ENCODE measurements at places on chromosomes 3 and 15.
A peak's percentile ranks its signal among the peaks of the same experiment; 100 is the strongest.

DNA sequence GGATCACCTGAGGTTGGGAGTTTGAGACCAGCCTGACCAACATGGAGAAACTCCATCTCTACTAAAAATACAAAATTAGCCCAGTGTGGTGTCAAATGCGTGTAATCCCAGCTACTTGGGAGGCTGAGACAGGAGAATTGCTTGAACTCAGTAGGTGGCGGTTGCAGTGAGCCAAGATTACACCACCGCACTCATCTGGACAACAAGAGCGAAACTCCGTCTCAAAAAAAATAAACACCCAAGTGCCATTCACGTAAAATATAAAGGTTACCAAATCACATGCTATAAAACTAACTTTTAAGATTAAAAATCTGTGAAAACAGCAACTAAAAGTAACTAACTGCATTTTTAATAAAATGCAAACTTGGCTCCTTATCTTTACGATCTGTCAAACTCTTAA, 8.9 kb downstream of the TRIM59 start:
- no peaks in the 10 kb centered on the region for H3K27me3 ChIP-seq
- peaks cover 15% of the 10 kb centered on the region for H3K36me3 ChIP-seq
- no peak overlapping the region for H3K4me3 ChIP-seq
- H3K27ac ChIP-seq = no peak overlapping the region
- no peak for DNase-seq
- no peaks in the 10 kb centered on the region for H3K4me1 ChIP-seq

GRCh38 chr3:64533617-64534317, 154.0 kb downstream of the ADAMTS9 start:
- DNase-seq = peak; percentile 90
- H3K27me3 ChIP-seq = peaks cover 9% of the 10 kb centered on the region
- no peaks in the 10 kb centered on the region for H3K36me3 ChIP-seq
- no peaks in the 10 kb centered on the region for H3K4me1 ChIP-seq
- H3K27ac ChIP-seq = no peak overlapping the region
- no peak overlapping the region for H3K4me3 ChIP-seq

- no peak overlapping the region for H3K4me3 ChIP-seq
- DNase-seq = no peak
- H3K27me3 ChIP-seq = no peaks in the 10 kb centered on the region
- no peaks in the 10 kb centered on the region for H3K4me1 ChIP-seq
Observed at GRCh38 chr3:111246967-111247760, 175.5 kb downstream of the NECTIN3 start.

DNA sequence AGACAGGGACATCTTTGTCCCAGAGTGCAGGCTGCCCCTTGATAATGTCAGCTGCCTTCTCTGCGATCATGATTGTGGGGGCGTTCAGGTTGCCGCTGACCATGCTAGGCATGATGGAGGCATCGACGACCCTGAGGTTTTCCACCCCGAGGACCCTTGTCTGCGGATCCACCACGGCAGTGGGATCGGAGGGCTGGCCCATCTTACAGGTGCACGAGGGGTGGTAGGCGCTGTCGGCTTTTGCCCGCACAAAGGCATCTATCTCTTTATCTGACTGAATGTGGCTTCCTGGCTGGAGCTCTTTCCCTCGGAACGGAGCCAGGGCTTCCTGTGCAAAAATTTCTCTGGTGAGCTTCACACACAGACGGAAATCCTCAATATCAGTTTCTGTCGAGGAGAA, 28.4 kb downstream of the CHDH start:
- no peak overlapping the region for H3K27ac ChIP-seq
- H3K4me3 ChIP-seq = no peak overlapping the region
- H3K36me3 ChIP-seq = peaks cover 15% of the 10 kb centered on the region

GRCh38 chr15:100565591-100565990, 36.4 kb downstream of the LINS1 start:
- H3K4me1 ChIP-seq = no peaks in the 10 kb centered on the region
- H3K27me3 ChIP-seq = no peaks in the 10 kb centered on the region
- no peak overlapping the region for H3K27ac ChIP-seq
- no peak overlapping the region for H3K4me3 ChIP-seq

DNA sequence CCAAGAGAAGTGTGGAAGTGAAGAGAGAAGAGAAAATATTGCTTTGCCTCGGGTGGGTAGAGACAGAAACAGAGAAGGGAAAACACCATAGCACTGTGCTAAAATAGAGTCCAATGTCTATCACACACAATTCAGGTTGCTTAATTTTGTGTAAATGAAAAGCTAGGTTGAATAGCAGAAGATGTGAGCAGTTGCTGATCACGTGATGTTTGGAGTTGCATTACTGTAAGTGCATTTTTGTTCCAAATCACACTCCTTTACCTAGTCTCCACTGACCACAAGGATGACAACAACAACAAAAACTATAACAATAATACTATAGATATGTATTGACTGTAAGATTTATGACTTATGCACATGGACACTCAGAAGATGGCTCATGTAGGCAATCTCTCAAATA, 683.2 kb downstream of the AGBL1 start:
- no peak for DNase-seq
- no peak overlapping the region for H3K27ac ChIP-seq
- H3K36me3 ChIP-seq = no peaks in the 10 kb centered on the region
- no peak overlapping the region for H3K4me3 ChIP-seq
- no peaks in the 10 kb centered on the region for H3K4me1 ChIP-seq

DNA sequence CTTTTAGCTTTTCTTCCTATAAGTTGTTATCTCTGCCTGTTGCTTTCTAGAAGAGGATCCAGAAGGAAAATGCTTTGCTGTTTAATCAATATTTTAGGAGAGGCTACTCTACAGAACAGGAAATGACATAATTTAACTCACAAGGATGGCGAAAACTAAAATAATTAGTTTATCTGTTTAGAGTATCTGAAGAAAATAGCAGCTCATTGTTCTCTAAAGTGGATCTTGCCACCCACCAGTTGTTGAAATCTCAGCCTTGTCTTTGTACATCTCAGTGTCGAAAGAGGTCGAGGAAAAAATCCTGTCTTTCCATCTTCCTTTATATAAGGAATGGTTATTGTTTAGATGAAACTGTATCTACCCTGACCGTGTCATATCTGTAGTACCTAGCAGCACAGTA, 126.6 kb downstream of the ZNF609 start:
- no peaks in the 10 kb centered on the region for H3K36me3 ChIP-seq
- DNase-seq = no peak
- no peak overlapping the region for H3K27ac ChIP-seq
- no peaks in the 10 kb centered on the region for H3K27me3 ChIP-seq
- no peak overlapping the region for H3K4me3 ChIP-seq

- H3K4me3 ChIP-seq = no peak overlapping the region
- H3K27me3 ChIP-seq = no peaks in the 10 kb centered on the region
- no peak overlapping the region for H3K27ac ChIP-seq
- no peak for DNase-seq
Observed at GRCh38 chr3:194439881-194440550, 41.0 kb upstream of the GP5 start.

- no peaks in the 10 kb centered on the region for H3K27me3 ChIP-seq
- H3K4me1 ChIP-seq = peaks cover 2% of the 10 kb centered on the region
- no peak overlapping the region for H3K27ac ChIP-seq
- no peak for DNase-seq
- no peaks in the 10 kb centered on the region for H3K36me3 ChIP-seq
Observed at GRCh38 chr3:9108876-9109567, 140.4 kb downstream of the SRGAP3 start.

GRCh38 chr15:55589287-55589686, 1.1 kb upstream of the PYGO1 start:
- no peak overlapping the region for H3K27ac ChIP-seq
- no peak for DNase-seq
- H3K36me3 ChIP-seq = no peaks in the 10 kb centered on the region
- H3K4me1 ChIP-seq = no peaks in the 10 kb centered on the region
- H3K4me3 ChIP-seq = no peak overlapping the region

DNA sequence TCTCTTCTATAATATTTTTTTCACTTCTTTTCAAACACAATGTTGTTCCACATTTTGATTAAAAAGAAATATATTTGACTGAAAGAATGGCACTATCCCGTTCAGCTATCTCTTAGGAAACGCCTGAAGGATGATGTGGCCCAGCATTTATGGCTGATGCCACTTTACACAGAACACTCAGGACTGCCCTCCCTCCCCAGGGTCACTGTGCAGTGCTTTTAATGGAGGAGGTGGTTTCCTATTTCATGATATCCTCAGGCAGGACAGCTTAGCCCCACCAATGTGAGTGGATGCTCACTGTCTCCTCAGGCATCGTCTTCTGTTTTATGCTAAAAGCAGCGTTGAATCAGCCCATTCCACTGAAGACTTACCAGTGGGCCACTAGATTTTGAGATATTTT, 135.9 kb downstream of the KCNAB1 start:
- no peaks in the 10 kb centered on the region for H3K36me3 ChIP-seq
- H3K27ac ChIP-seq = no peak overlapping the region
- H3K4me1 ChIP-seq = no peaks in the 10 kb centered on the region
- H3K4me3 ChIP-seq = no peak overlapping the region

DNA sequence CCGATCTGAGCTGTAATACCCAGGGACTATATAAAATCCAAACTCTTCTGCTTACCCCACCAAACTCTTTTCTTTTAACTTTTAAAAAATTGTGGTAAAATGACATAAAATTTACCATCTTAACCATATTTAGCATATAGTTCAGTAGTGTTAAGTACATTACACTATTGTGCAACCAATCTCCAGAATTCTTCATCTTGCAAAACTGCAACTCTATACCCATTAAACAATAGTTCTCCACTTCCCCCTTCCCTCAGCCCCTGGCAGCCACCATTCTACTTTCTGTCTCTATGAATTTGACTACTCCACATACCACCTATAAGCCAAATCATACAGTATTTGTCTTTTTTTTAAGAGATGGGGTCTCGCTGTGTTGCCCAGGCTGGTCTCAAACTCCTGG, 38.7 kb downstream of the SENP8 start:
- no peak for DNase-seq
- no peaks in the 10 kb centered on the region for H3K27me3 ChIP-seq
- no peaks in the 10 kb centered on the region for H3K4me1 ChIP-seq
- no peaks in the 10 kb centered on the region for H3K36me3 ChIP-seq
- no peak overlapping the region for H3K4me3 ChIP-seq
- no peak overlapping the region for H3K27ac ChIP-seq

DNA sequence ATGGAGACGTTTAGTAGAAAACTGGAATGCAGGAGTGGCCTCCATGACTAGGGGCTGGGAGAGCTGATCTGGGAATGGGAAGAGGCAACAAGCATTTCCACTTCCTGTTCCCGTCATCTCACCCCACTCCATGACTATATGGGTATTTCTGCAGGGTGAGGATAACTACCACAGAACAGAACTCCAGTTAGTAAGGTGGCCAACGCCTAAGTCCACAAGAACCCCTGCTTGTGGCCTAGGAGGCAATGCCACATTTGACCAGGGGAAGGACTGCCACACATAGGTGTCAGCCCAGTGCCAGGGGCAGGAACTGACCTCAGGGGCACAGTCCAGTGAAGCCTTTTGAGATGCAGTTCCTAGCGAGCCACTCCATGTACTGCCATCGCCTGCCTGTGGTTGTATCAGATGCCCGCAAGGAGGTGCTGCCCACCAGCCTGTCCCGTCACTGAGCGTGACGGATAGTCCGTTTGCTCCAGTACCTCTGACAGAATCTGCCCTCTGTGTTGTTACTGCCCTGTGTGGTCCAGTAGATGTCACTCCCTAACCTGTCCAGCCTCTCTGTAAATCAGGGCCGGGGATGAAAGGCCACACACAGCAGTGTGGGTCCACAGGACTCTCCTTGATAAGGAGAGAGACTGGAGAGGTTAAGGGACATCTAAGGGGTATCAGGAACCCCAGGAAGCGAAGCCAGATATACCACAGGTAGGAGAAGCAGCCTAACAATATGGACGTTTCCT, 3.5 kb upstream of the MTFMT start:
- H3K27me3 ChIP-seq = no peaks in the 10 kb centered on the region
- H3K4me1 ChIP-seq = no peaks in the 10 kb centered on the region
- no peak overlapping the region for H3K27ac ChIP-seq

GRCh38 chr3:194659778-194660177, 12.2 kb downstream of the LSG1 start:
- H3K36me3 ChIP-seq = peaks cover 20% of the 10 kb centered on the region
- H3K27me3 ChIP-seq = no peaks in the 10 kb centered on the region
- H3K4me3 ChIP-seq = no peak overlapping the region
- no peaks in the 10 kb centered on the region for H3K4me1 ChIP-seq

- H3K36me3 ChIP-seq = peaks cover 6% of the 10 kb centered on the region
- H3K27ac ChIP-seq = no peak overlapping the region
- DNase-seq = no peak
- peaks cover 1% of the 10 kb centered on the region for H3K4me1 ChIP-seq
- peaks cover 11% of the 10 kb centered on the region for H3K27me3 ChIP-seq
Observed at GRCh38 chr15:101490922-101491733, 1.6 kb upstream of the PCSK6 start.

DNA sequence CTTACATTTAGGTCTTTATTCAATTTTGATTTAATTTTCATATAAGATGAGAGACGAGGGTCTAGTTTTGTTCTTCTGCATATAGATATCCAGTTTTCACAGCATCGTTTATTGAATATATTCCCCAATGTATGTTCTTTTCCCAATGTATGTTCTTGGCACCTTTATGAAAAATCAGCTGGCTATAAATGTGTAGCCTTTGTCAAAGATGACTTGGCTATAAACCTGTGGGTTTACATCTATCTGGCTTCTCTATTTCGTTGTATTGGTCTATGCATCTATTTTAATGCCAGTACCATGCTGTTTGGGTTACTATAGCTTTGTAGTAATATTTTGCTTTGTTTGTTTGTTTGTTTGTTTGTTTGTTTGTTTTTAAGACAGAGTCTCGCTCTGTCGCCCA, 11.7 kb upstream of the IREB2 start:
- DNase-seq = no peak
- H3K27me3 ChIP-seq = no peaks in the 10 kb centered on the region
- H3K36me3 ChIP-seq = no peaks in the 10 kb centered on the region

- no peak overlapping the region for H3K4me3 ChIP-seq
- DNase-seq = no peak
- no peak overlapping the region for H3K27ac ChIP-seq
- H3K4me1 ChIP-seq = no peaks in the 10 kb centered on the region
- no peaks in the 10 kb centered on the region for H3K27me3 ChIP-seq
Observed at GRCh38 chr3:125104639-125105038, 48.8 kb upstream of the HEG1 start.

DNA sequence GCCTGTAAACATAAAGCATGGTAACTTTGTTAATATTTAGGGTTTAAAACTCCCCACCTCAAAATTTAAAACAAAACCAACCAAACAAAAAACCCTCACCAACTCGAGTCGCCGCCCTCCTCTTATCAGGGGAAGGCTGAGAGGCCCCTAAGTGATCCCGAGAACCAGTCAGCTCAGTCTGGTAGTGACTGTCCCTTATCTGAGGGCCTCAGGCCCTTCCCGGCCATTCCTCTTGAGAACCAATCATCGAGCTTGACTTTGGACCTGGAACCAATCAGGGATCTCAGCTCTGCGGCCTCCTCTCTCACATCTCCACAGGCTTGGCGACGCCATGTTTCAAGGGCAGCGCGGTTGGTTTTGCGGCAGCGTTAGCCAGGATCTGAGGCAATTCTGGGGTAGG, at the start of gene TERB2:
TERB2 (plus strand) TSS at position 300 of the 400 bp plus-strand sequence; CDS start at position 332, 32 bp downstream.
- DNase-seq = no peak
- H3K36me3 ChIP-seq = no peaks in the 10 kb centered on the region
- H3K27ac ChIP-seq = no peak within 1 kb of the TSS
- no peaks in the 10 kb centered on the region for H3K4me1 ChIP-seq
- no peak within 1 kb of the TSS for H3K4me3 ChIP-seq
- no peaks in the 10 kb centered on the region for H3K27me3 ChIP-seq

Measured in H1 (cell line).